ENCODE measurements at places on chromosomes 16 and 17.

DNA sequence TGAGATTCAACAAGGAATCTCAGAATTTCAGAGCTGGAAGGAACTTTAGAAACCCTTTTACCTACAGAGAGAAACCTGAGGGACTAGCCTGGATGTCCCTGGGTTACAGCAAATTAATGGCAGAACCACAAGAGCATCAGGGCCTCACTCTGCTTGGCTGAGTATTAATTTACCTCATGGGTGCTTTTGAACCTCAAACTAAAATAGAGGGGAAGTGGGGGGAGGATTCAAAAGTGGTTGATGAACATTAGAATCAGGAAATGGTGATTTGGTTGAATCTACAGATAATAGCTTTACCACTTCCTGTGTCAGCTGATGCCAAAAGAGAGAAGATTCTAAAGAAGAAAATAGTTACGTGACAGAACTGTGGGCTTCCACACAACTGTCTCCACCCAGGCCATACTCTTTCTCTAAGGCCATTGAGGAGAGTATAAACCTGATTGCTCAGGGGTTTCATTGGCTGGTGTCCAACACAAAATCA lies 11.3 kb upstream of the SKAP1 start:
- no peak for DNase-seq

- no peak for DNase-seq
Observed at GRCh38 chr17:49979748-49980479, 10.9 kb downstream of the DLX4 start.

- DNase-seq, result no peak
Observed at GRCh38 chr16:31438414-31438813, 4.2 kb downstream of the ZNF843 start.

GRCh38 chr17:12302711-12303110 lies 282.0 kb downstream of the MAP2K4 start:
- DNase-seq, result no peak

GRCh38 chr17:9924735-9925191 lies 19.7 kb upstream of the RCVRN start:
- no peak for DNase-seq

- no peak for DNase-seq
Observed at GRCh38 chr17:76820561-76820960, 47.6 kb upstream of the MGAT5B start.

GRCh38 chr17:47239967-47240651 lies 13.5 kb upstream of the ITGB3 start:
- DNase-seq, result no peak

GRCh38 chr16:6096931-6097670 lies 999.5 kb upstream of the EEF2KMT start:
- no peak for DNase-seq

DNA sequence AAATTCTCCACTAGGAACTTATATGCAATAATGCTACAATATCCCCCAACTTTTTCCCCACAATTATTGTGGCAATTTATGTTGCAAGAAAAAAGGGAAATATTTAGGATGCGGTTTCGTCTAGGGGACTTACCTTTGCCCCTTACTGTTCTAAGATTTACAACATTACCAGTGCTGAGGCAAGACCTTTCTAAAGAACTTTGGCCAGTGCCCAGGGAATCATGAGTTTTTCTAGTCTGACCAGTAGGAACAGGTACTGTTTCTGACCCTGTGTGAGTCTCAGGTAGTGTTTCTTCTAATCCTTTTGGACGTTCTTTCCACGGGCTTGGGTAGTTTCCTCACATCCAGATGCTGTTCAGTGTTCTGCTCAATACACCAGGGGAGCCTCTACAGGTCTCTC lies 373.7 kb downstream of the HAPSTR1 start:
- DNase-seq, result no peak

- no peak for DNase-seq
Observed at GRCh38 chr17:29603109-29603674, 10.3 kb downstream of the ANKRD13B start.

- DNase-seq, result peak; percentile 29
Observed at GRCh38 chr16:46929378-46930332, 43.8 kb downstream of the DNAJA2 start.

- no peak for DNase-seq
Observed at GRCh38 chr17:79836972-79837887, 2.0 kb downstream of the CBX4 start.

GRCh38 chr16:86227041-86227440 lies 283.3 kb upstream of the FOXF1 start:
- no peak for DNase-seq

DNA sequence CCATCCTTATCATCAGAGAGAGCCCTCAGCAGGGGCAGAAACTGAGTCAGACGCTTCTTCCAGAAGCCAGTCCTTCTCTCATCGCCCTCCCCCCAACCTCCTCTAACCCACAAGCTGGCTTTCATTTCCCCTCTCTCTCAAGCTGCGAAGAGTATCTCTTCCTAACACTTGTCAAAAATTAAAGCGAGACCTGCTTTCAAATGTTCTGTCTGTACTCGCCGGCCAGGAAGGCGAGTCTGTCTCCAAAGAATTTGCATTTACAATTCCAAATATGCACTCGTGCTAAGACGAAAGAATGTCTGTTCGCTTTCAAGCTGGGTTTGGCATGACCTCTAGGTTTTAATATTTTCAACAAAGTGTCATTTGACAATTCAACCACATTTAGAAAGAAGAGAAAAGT lies 140.4 kb downstream of the RGS9 start:
- no peak for DNase-seq

DNA sequence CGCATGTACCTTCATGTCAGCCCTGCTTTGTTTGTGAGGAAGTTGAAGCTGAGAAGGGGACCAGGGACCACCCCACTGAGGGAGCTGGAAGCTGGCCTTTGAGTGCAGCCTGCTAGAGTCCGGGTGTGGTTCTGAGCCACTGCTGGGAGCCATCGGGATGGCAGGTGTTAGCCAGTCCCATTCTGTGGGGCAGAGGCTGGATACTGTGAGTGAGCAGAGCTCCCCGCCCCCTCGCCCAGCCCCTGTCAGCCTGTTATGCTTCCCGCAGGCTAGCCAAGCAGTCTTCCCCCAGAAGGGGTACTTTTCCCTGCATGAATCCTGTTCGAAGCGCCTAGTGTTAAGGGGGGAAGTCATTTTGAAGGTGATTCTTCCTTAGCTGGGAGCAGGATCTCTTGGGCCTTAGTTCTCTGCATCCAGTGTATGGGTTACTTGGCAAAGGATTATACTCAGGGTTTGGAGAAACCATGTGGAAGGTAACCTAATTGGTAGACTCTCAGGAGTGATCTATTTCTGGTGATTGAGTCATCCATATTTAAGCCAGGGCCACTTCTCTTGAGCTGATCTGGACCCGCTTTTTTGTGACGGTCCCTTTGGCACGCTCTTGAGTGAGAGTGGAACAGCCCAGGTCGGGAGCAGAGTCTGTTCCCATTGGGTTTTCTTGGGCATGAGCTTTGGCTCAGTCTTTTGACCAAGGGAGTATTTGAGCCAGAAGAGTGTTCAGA lies 23.8 kb downstream of the AKAP1 start:
- no peak for DNase-seq

DNA sequence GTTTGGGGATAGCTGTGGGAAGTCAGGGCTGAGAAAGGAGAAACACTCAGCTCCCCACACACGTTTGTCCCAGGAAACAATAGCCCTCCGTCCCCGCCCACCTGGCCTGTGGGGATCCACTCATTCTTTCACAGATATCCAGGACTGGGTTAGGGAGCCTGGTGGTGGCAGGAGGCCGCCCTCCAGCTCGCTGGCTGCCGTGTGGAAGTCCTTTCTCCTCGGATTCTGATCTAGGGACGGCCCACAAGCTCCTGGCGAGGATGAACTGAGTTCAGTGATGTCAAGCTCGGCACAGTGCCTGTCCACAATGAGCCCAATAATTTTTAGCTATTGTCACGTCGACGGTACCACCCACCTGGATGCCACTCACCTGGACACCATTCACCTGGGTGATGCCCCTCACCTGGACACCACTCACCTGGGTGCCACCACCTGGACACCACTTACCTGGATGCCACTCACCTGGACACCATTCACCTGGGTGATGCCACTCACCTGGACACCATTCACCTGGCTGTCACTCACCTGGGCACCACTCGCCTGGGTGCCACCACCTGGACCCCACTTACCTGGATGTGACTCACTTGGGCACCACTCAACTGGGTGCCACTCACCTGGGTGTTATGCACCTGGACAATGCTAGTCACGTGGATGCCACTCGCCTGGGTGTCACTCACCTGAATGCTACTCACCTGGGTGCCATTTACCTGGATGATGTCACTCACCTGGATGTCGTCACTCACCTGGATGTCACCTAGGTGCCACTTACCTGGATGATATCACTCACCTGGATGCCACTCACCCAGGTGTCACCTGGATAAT lies 172.5 kb upstream of the FOXF1 start:
- DNase-seq, result no peak

- no peak for DNase-seq
Observed at GRCh38 chr17:29283496-29283895, 10.5 kb downstream of the NUFIP2 start.

GRCh38 chr16:56657555-56658326 lies at the start of gene MT1F:
Gene MT1F (plus strand): TSS chr16:56657959. CDS start chr16:56658059, 100 bp downstream.
- DNase-seq, result peak; percentile 55

DNA sequence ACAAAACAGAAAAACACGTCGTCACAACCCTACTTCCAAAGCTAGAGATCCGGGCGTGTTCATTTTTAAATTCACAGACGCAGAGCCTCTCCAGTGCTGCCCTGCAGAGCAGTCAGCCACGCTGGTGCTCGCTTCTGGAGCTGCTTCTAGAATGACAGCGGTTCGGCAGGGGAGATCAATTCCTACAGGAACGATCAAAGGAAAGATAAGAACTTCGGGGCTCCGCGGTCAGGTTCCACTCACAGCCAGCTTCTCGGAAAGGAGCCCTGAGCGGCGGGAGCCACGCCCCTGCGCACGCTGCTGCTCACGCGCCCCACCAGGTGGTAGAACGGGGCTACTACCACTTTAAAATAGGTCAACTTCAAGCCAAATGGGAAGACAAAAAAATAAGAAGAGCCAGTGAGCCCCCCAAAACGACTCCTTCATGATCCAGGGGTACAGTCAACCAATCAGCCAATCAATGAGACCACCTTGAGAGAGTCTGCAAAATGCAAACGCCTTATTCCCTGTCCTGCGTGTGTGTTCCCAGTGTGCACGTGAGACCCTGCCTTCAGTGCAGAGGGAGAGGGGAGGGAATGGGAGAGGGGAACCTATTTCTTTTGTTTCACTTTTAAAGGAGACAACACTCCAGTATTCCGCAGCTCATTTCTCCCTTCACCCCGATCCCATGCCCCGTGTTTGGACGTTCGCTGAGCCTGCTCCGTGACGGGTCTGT lies 209.7 kb downstream of the RBFOX3 start:
- peak; percentile 56 for DNase-seq

DNA sequence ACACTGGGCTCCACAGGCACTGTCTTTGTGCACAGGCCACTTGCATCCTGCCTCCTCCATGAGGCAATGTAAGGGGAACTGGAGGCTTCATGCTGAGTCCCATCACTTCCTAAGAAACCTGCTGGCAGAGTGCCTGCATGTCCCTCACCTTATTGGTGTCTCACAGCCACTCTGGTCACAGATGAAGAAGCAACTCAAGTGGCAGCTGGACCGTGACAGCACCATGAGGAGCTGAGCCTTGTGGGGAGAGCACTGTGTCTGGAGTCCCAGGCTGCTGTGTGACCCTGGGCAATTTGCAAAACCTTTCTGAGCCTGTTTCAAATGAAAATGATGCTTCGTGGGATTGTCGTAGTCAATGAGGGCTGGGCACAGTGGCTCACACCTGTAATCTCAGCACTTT lies 19.5 kb downstream of the ANKRD40 start:
- no peak for DNase-seq

DNA sequence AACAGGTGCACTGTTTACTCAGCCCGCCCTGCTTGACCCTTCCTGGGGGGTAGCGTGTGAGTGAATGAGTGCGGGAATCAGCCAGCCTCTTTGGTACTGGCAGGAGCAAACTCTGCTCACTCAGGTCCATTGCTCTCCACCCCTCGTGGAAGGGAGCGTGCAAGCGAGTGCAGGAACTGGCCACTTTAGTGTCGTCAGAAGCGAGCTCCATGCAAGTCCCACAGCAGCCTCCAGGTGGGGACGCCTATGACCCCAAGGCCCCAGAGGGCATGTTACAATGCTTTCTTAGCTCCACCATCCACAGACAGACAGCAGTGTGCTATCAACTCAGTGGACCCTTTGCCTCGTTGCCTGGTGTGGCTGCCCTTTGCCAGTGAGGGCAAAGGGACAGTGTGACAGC lies 1025.1 kb upstream of the CDH8 start:
- DNase-seq, result no peak

DNA sequence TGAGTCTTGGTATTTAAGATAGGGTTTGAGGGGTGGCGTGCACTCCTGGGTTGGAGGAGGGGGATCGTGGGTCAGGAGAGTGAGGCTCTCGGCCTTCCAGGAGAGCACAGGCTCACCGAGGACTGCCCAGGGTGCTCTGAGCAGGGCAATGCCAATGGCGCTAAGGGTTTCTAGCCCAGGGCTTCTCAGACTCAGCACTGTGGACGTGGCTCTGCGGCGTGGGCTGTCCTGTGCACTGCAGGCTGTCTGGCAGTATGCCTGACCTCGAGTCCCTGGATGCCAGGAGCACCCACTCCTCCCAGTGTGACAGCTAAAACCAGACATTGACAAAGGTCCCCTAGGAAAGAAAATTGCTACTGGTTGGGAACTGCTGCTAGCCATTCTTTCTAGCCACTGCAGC lies 37.2 kb upstream of the ENDOV start:
- no peak for DNase-seq

GRCh38 chr16:47067203-47067602 lies 76.5 kb downstream of the NETO2 start:
- DNase-seq, result no peak

GRCh38 chr17:10585529-10585928 lies 36.1 kb upstream of the MYH2 start:
- no peak for DNase-seq

DNA sequence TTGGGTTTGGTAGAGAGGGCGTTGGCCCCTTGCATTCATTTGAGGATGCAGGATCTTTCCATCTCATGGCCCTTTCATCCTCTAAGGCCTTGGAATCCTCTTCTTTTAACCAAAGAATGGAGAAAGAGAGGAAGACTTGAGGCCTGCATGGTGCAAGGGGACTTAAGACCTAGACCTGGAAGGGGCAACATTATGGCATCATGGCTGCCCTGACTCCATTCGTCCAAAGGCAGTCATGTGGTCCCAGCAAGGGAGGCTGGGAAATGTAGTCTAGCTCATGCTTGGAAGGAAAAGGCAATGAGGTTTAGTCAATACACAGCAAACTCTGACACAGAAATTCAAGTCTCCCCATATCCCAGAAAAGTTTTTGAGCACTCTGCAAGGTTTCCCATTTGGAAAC lies 30.7 kb upstream of the CDRT4 start:
- no peak for DNase-seq

Data from stimulated activated CD8-positive, alpha-beta memory T cell treated with anti-CD3 and anti-CD28 coated beads, Interleukin-2, amount 100 ng/mL, for 1 hour (primary cell).